ENCODE measurements at places on chromosomes 6 and 20.

GRCh38 chr20:43976547-43976946 is 61.9 kb downstream of the TOX2 start:
- no peak for DNase-seq

GRCh38 chr6:34223381-34223955 is 13.2 kb upstream of the HMGA1 start:
- no peak for DNase-seq

DNA sequence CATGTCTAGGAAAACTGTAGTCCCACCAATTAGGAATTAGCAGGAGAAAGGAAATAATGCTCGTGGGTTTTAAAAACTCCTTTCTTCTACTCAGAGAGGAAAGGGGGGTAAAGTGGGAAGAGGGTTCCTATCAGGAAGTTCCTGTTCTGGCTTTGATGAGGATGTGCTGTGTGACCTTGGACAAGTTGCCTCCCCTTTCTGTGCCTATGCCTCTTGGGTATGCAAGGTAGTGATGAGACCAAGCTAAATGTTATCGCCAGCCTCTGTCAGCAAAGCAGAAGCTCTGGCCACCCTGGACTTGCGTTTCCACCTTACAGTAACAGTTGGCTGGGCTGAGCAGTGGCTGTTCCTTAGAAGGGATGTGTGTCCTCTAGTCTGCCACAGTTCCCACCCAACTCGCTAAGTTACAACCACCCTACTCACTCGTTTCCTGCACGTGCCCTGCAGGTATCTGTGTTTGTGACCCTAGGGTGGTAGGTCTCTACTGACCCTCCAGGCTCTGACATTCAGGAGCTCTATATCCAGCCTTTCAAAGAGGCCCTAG is 110.0 kb downstream of the PREX1 start:
- DNase-seq = no peak

DNA sequence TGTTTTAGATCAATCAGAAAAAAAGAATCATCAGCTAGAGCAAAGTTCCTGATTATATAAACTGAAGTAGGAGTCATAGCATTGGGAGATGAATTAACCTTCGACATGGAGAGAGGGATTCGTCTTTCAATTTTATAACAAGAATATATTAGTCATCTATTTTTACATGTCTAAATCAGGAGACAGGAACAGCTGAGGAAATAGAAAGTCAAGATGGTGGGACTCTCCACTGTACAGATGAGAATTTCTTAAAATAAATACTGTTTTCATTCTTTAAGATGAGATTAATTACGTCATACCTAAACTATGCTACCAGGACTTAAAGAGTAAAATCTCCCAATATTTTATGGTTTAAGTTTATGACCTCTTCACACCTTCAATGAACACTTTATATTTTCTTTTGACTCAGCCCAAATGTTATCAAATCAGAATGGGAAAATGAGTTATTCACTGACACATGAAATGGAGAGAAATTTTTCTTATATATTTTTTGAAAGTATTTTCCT is 1137.7 kb downstream of the EPHA7 start:
- no peak for DNase-seq

GRCh38 chr6:87540539-87540938 is 49.2 kb downstream of the RARS2 start:
- no peak for DNase-seq

GRCh38 chr6:32291543-32291942 is 67.7 kb upstream of the NOTCH4 start:
- no peak for DNase-seq

DNA sequence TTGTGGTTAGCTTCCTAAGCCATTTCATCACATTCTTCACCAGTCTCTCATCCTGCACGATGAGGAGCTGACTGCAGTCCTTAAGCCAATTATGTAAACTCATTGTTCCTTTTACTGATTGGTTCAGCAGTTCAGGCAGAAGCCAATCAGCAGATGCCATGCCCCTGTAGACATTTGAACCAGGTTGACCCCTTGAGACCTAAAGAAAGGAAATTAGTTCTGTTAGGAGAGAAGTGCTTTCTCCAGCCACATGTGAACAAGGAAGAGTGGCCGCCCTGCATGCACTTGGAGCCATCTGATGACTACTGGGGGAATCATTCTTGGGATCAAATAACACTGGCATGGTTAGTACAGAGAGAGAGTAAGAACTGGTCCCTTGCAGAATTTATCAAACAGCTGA is 535.2 kb upstream of the ID4 start:
- no peak for DNase-seq

DNA sequence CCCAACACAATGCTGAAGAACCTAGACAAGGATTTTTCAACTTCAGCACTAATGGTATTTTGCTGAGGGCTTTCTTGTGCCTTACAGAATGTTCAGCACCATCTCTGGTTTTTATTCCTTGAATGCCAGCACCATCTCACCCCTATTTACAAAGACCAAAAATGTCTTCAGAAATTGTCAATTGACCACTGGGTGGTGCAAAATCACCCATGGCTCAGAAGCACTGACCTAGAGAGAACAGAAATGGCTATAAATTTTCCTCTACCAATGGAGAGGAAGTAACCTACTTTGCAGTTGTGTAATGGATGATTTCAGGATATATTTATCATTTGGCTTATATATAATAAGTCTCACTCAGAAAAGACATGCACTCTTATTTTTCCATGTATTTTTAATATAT is 431.0 kb upstream of the IRAK1BP1 start:
- DNase-seq = no peak

DNA sequence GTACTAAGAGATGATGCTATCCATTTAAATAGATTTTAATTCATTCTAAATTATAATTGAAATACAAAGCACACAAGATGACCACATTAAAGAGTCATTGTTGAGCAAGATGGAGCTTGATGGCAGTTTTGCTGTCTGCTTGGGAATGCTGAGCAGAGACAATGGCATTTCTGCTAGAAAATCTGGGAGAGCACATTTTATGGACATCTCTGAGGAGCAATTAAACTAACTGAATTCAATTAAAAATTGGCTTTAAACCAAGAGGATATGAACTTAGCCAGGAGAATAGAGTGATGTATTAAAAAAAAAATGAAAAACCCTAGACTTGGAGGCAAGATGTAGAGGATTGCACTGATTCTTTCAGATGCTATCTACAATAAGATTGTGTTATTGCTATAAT is 19.1 kb upstream of the ADGRB3 start:
- DNase-seq = no peak

DNA sequence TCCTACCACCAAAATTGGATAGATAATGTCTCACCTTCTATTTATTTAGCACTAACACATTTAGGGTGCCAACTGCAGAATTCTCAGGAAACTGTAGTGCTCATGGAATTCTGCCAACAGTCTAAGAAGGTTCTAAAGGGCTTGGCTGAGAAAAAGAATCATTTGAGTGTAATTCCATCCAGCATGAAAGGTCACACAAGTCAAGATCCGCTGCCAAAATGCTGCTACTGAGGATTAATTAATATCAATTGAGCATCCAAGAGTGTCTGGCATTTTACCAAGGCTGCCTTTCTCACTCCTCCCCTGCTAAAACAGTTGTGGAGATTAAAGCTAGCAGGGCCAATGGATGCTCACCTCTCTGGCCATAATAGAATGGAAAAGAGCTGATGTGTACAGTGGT is 112.7 kb downstream of the FHL5 start:
- no peak for DNase-seq

Measured in stimulated activated naive CD4-positive, alpha-beta T cell treated with Interleukin-2 at 50 U/mL for 16 hours (primary cell).